ENCODE measurements at places on chromosomes 1 and 21.

GRCh38 chr1:74953622-74954021 is 180.6 kb upstream of the LHX8 start:
- no peak for DNase-seq

DNA sequence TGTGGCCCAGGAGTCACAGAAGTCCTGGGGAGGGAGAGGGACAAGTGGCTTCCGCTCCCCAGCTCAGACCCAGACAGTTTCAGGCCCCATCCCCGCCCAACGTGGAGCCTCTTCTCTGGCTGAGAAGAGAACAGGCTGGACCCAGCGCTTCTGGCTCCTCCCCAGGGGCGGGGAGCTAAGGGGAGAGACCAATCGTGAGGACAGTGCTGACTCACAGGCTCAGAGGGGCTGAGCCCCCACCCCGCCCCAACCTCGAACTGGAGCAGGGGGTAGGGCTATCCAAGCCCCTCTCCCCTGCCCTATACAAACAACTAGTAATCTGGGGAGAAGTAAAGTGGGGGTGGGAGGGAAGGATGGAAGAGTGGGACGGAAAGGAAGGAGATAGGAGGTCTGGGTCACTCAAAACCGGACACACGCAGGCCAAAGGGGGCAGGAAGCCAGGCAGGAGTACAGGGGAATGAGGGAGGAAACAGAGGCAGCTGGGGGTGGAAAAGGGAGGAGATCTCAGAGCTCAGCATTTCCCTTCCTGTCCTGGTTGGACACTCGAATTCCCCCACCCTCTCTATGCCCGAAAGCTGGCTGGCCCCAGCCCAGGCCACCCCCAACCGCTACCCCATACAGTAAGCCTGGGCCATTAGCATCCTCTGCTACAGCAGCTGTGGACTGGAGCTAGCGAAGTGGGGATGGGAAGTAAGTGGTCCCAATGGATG is at the start of gene SHC1:
TSS of gene SHC1 (minus strand) at position 117 of the 710 bp plus-strand sequence. CDS start 221 bp downstream, outside the sequence.
- DNase-seq: peak; percentile 96

DNA sequence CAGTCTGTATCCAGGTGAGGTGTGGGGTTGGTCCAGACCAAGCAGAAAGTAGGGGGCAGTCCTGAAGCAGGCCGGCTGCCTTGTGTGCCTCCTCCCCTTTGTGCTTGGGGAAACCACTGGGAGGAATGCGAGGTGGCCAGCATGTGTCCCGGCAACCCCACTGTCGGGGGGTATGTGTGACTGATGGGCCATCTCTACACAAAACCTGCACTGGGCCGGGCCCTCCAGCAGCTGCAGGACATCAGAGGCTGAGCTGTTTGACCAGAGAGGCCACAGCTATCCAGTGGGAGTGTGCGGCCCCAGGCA is 33.3 kb downstream of the TMEM51 start:
- DNase-seq: no peak

GRCh38 chr1:3507636-3508275 is 53.3 kb downstream of the ARHGEF16 start:
- DNase-seq: no peak

GRCh38 chr1:36425791-36426190 is 24.5 kb downstream of the OSCP1 start:
- DNase-seq: no peak

DNA sequence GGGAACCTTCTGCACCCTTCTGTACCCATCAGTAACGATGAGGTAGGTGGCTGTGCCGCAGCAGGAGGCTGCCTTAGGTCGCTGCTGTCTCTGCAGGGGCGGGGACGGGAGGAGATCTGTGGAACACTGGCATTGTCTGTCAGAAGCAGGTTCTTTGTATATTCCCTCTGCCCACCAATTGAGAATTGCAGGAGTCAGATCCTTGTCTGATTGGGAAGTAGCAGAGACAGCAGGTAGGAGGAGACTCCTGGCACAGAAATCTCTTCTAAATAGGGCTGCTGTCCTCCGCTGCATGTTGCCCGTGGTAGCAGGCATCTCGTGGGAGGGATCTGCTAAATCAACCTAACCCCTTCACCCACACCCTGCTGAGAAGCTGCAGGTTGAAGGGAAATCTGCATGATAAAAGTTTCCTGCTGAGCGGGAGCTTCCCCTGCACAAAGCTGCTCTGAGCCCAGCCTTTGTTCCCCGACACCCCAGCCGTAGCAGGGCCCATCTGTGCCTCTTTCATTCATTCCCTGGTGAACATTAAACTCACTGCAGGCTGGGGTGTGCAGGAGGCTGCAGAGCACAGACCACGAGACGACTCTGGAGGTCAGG is 15.9 kb downstream of the SARS1 start:
- DNase-seq: no peak

DNA sequence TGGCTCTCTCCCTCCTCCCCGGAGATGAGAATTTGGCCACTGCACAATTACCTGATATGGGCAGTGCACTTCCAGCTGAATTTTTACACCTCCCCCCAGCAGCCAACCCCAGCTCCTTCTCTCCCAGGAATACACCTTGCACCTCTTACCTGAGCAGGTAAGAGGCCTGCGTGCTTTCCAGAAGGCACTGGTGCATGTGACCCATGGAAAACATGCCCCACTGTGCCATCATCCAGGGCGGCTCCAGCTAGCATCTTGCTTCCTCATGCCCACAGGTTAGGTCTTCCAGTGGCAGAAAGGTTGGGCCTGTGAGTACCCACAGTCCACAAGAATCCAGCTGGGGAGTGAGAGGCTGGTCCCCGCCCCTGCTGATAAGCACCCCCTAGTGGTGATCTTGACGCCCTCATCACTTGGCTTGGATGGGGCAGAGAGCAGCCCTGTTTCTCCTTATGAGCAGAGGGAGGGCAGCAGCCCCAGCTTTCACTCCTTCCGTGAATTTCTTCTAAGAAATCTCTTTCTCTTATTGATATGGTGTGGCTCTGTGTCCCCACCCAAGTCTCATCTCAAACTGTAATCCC is 57.8 kb downstream of the EDARADD start:
- DNase-seq: no peak

DNA sequence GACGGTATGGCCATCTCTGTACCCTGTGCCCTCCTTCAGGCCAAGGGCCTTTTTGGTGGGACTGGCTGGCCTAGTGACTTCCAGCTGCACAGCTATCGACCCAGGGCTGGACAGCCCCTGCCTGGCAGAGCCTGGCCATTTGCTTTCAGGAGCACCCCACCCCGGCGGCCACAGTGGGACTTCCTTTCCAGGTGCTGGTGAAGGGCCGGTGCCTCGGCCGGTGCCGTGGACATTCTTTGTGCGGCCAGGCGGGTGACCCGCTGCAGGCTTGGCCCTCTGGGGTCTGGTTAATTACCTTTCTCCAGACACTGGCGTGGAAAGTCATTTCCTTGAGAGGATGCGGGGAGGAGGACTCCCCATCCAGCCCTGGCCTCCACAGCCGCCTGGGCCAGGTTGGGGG is 50.1 kb downstream of the PRDM16 start:
- no peak for DNase-seq

DNA sequence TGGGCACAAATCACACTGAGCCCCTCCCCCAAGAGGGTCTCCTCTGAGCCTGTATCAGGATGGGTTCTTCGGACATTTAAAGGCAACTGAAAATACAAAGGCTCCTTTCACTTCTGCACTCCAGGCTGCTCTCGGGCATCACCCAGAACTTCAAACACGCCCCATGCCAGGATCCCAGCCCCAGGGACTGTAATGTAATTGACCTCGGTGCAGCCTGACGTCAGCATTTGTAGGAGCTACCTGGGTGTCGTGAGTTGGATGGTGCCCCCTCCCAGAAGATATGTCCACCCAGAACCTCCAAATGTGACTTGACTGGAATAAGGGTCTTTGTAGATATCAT is 95.2 kb downstream of the PSMG1 start:
- no peak for DNase-seq

All from fibroblast of gingiva (primary cell).